T follicular helper cell (primary cell): ENCODE measurements at places on chromosomes 7 and 10.

DNA sequence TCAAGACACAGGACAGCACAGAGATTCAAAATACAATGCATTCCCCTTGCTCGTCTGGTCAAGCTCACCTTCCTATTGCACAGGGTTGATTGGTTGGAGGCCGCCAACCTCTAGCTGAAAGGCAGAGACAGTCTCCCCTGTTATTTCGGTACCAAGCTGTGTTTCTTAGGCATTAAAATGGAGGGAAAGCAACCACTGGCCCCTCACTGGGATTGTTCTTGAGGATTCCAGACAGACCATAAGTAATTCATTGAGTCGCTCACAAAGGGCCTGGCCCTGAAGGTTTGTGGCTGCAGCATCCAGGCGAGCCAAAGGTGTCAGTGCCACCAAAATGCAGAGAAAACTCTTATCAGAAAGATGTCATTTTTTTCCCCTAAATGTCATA, 81.2 kb downstream of the PARP12 start:
- no peak for DNase-seq

- no peak for DNase-seq
These were observed 53.2 kb downstream of the ANKMY2 start for GRCh38 chr7:16592395-16592794.

- DNase-seq = no peak
These were observed 609.6 kb downstream of the PARD3 start for GRCh38 chr10:34205452-34205851.

DNA sequence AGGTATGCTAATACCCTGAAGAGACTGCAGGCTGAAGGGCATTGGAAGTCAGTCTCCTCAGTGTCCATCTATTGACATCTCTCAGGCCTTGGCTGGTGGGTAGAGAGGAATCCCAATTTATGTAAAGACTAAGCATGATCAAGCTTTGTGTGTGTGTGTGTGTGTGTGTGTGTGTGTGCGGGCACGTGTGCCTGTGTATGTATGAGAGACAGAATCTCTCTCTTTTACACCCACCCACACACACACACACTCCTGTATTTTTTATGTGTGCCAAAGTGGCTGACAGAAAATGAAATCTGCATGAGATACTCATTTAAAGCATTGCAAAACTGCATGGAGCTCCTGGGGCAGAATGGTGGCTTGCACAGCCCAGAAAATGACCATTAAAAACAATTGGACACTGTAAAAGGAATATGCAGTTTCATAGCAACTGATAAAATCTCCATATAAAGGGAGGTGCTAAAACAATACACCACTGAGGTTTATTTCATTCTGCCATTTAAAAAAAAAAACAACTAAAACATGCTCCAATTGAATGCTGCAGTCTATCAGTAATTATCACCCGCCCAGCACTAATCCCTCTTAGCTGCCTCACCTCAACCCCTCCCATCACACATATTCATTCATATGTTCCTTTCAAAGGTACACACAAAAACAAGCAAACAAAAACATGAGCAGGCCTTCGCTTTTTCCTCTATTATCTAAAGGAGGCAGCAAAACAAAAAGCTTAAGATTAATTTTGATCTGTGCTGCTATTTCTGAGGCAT, 385.0 kb downstream of the KCNMA1 start:
- no peak for DNase-seq

DNA sequence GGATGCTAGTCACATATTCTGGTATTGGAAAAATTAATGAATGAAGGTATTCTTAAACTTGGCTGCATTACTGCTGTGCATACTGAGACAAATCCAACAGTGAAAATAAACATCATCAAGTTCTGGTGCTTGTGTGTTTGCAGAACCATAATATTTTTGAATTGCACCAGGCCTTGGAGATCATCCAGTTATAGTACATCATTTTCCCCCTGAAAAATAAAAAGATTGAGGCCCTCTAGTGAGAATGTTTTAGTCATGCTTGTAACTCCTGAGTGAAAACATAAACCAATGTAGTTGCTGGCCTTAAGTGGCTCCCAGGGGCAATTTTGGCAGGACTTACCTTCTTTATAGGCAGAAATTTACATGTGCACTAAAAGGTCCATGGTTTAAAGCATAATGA, 218.8 kb upstream of the TMEM229A start:
- DNase-seq = no peak

GRCh38 chr10:108410236-108410635, 1245.7 kb upstream of the SORCS1 start:
- DNase-seq = no peak

GRCh38 chr10:131772441-131772840, 128.4 kb upstream of the PPP2R2D start:
- no peak for DNase-seq

- no peak for DNase-seq
These were observed 131.3 kb downstream of the ICA1 start for GRCh38 chr7:8130663-8131062.

DNA sequence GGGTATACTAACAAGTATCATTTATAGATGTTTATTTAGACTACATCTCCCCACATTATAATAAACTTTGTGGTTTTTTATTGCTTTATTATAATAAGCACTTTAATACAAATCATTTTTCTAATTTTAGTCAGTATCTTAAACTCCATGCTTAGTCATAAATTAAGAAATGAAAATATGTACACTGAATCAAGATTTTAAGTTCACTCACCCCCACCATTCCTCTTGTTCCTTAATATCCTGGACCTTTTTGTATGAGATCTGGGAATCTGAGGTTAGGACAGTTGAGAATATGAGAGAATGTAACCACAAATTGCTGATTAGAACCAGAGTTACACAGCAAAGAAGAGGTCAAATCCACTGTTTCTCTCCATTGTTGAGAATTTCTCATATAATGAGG, 93.6 kb upstream of the WNT16 start:
- no peak for DNase-seq

DNA sequence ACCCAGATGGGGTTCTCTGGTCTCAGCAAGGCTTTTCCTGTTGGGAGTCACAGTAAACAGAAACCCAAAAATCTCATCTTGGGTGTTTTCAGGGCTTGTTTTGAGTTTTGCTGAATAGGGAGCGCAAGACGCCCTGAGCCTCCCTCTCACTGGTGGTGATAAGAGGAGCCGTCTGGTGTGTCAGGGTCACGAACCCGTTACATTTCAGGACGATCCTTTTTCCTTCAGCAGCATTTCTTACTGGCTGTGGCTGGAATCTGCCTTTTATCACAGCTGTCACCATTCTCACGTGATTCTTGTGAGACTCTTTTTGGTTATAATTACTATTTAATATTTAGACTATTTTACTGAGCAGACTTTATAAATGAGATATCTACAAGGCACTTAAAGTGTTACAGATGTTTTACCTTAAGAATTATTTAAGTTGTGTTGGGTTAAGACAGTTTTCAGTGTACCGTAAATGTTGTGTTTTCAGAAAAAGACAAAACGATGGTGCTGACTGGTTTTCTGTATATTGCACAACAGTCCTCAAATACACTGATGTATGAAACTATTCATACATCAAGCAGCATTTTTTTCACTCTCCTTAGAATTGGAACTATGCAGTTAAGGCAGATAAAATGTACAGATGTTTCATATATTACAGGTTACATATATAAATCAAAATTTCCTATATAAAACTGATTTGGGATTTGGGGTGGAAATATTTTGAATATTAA, 2.2 kb upstream of the GET4 start:
- no peak for DNase-seq

DNA sequence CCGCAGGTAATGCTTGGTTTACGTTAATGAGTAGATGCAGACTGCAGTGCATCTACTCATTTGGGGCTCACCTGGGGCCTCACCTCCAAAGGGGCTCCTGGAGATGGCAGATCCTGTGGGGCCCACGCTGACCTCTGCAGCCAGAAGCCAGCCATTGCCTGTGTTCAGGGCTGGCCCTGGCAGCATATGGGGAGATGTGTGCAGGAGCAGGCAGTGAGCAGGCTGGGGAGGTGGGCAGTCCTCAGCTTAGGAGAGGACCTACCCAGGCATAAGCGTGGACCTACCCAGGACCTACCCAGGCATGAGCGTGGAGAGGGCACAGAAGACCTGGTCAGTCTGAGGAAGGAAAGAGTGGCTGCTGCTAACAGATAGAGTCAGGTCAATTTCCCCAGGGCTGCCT, 178.5 kb downstream of the PTPRN2 start:
- no peak for DNase-seq

DNA sequence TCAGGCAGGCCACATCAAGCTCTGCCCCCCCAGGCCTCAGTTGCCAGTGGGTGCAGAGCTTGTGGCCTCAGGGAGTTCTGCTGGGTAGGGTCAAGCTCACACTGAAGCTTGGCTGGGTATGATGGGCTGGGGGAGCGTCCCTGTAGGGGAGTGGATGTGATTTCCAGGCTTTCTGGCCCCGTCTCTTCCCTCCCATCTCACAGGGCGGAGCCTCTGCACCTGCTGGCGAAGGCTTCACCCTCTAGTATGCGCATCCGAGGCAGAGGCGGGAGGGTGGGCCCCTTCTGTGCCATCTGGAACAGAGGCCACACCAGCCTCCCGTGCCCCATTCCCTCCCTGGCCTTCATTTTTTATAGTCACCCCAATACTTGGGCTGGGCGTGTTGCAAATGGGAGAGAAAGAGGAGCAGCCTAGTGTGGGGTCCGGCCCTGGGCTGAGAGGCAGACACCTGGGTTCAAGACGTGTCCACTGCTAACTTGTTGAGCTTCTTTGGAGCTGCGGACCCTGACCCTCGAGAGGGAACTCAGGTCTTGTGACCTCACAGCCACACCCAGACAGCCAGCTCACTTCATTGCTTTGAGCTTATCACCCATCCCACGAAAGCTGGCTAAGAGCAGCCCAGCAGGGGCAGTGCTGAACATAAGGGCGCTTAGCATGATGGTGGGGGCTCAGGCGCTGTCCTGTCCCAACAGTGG, 2.3 kb downstream of the AQP1 start:
- DNase-seq = no peak

GRCh38 chr7:128112018-128112780, 81.0 kb upstream of the LRRC4 start:
- no peak for DNase-seq

DNA sequence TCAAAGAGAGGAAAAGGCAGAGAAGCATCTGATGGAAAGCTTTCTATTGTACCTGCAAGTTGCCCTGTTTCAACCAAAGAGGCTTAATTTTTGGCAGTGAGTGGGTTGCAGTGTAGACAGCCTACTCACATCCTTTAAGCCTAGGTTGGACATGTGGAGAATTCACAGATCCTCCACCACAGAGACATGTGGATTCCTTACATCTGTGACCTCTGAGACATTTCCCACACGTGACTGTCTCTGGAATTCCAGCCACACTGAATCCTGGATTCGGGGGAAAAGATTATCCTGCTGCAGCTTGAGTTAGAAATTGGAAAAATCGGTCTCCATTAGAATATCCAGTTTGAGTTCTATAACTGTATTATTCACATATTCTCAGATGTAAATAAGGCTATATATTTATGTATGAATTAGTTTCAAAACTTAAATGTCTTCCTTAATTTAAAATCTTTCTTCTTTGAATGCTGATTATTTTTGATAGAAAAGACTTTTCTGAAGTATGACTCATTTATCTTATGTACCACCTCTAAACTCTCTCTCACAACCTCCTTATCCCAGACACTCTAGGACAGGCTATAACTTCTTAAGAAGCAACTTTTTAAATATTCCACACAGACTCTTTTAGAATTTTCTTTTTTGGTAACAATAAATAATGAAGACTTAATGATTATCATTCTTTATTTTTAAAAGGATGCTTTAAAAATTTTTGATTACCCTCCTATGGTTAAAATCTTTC, 123.3 kb downstream of the TWIST1 start:
- DNase-seq = no peak

DNA sequence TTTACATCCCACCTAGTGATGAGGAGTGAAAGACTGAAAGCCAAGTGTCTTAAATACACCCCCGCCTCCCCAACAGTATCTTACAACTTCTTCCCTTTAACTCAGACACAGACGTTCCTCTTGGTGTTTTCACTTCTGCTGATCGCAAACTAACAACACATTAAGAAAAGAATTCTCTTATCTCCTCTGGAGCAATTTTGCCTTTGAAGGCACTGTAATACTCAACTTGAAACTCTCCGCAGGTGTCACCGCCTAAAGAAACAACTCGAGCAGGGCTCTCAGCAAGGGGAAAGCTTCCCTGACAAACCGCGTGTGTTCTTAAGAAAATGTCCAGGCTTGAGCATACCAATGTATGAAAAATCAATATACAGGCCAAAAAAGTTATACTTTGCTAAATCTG, 452 bp downstream of the SEMA3C start:
- no peak for DNase-seq

GRCh38 chr7:72187179-72187578, 225.0 kb downstream of the CALN1 start:
- DNase-seq = no peak

DNA sequence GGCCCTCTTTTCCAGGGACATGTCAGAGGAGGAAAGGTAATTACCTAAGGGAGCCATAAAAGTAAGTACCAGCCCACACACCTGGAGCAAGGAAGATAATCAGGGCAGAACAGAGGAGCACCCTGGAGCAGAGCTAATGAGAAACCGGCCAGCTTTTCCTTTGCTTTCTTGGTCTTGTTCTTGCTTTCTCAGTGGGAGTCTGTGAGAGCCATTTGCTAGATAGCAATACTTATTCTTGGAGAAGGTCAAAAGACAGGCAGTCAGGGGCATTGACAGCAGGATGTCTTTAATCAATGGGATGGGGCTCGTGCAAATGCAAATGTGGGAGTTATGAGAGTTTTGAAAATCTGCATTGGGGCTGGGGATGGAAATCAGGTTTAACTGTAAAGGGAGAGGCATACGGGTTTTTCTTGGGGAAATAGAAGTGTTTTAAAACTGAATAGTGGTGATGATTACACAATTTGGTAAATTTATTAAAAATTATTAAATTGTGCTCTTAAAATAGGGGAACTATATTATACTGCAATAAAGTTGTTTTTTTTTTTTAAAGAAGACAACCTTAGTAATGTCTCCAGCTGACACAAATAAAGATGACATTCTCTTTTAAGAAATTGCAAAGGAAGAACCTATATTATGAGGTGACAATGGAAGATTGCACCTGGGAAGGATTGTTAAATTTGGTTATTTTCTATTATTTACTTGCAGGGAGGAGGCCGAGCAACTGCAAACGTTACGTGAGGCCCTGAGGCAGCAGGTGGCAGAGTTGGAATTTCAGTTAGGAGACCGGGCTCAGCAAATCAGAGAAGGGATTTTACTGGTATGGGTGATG, 35.6 kb upstream of the PPP1R17 start:
- no peak for DNase-seq

- DNase-seq = no peak
These were observed 31.6 kb downstream of the SLC16A12 start for GRCh38 chr10:89503652-89504370.

DNA sequence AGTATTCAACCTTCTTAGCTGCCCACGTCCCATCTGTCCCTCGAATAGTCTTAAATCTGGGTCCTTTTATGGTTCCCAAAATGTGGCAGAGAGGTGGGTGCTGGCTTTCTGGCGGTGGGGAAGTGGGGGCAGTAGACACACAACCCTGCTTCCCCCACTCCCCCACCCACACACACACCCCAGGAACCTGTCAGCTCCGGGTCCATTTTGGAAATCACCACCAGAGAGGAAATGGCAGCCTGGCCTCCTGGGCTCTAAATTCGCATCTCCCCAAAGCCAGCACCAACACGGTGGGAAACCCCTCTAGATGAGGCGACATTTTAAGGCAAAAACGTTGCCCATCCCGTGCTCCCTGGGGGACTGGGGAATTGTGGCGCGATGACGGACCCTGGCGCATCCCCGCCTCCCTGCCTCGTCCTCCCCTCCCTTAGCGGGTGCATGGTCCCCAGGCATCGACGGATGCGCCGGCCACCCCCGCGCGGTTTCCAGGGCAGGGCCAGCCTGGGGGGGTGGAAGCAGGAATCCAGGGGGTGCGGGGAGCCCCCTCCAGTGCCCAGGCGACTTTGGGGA, 702 bp downstream of the TMEM130 start:
- no peak for DNase-seq

- no peak for DNase-seq
These were observed 67.8 kb downstream of the EMX2 start for GRCh38 chr10:117610321-117610720.
